ENCODE measurements at places on chromosomes 11 and 22.

- no peak for DNase-seq
Observed at GRCh38 chr11:69274531-69275016, 19.4 kb upstream of the MYEOV start.

DNA sequence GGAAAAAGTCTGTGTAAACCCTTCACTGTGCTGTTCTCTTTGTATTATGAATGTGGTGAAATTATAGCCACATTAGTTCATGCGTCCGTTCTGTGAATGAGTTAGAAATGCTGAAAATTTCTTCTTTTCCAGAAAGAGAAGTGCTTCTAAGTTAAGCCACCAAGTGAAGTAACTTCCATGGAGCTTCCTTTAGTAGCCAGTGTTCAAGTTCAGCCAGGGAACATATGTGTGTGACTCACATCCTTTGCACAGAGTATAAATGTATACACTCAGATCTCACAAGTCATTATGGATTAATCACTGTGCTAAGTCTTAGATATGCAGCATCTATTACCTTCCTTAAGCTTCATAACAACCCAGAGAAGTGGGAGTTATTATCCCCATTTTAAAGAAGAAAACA, 3.1 kb upstream of the MMP8 start:
- no peak for DNase-seq

DNA sequence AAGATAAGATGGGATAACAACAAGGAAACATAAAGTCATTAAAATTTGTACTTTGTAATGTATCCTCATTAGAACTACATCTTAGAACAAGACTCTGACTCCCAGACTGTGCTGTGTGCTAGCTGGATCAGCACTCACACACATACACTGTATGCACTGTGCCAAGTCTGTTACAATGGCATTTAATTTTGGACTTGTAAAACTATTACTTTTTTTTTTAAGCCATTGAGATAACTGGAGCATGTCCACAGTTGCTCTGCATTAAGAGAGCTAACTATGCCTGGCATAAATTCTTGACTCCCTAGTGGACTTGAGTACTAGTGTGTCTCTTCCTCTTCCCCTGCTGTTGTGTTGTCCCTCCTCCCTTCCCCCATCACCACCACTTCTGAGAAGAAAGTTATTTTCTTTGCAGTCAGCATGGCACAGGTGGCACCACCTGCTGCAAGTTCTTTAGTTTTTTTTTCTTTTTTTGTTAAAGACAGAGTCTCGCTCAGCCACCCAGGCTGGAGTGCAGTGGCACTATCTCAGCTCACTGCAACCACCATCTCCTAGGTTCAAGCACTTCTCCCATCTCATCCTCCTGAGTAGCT, 268.6 kb downstream of the TMEM135 start:
- DNase-seq = no peak

DNA sequence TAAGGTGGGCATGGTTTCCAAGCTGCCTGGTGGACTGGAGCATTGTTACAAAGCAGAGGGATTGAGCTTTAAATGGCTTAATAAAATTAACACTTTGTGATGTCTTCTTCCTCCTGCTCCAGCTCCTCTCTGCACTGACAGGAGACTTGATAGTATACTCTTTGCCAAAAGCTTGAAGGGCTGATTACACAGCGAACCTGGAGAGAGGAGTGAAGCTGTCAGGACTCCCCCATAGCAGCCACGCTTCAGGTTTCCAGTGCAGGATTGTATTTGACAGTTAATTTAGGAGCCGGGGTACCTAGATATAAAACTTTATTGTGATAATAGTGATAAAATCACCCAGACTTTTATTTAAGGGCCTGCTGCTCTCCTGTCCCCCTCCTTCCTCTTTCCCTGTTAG, 50.0 kb downstream of the TRIM44 start:
- no peak for DNase-seq

GRCh38 chr22:48424201-48424627, 1403.5 kb downstream of the BRD1 start:
- no peak for DNase-seq

DNA sequence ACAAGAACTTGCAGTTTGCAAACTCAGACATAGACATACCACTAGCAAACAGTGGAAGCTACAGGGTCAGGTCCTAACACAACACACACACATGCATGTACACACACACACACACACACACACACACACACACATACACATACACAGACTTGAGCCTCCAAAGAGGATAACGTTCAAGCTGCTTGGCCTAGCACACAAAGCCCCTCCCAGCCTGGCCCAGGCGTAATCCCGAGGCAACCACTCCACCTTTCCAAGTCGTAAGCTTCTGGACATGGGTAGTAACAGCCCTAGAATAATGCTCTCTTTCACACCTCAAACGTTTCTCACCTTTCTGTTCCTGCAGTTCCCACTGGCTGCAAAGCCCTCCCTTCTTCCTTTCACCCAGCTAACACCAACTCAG, 88.6 kb downstream of the LARGE1 start:
- no peak for DNase-seq

- DNase-seq = no peak
Observed at GRCh38 chr11:64677441-64678023, 45.5 kb downstream of the NRXN2 start.

DNA sequence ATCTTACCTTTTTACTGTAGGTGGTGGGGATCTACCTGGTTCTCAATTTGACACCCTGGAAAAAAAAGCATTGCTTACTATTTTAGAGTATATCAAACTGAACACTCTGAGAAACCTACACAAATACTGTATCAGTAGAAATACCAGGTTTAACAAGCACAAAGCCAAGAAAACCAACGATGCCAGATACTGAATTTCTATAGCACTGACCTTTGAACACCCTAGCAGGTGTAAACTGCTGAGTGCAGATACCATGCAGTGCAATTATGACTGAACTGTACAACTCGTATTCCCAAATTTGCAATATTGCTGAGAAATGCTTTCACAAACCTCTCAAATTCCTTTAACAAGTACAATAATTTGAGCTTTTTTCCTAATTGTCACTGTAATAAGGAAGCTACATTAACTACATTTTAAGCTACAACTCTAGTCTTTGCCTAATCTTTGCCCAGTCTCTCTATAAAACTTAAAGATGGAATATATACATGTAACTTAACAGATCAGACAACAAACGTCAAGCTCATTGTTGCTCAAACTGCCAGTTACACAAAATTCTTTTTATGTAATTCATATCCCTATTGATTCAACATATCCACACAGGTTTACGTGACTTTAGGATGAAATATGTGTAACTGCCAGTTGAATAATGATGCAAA, 8.9 kb downstream of the TAF1D start:
- DNase-seq = no peak

- no peak for DNase-seq
Observed at GRCh38 chr11:23569134-23569533, 708.9 kb upstream of the CCDC179 start.
